ENCODE measurements at places on chromosomes 3 and 15.

GRCh38 chr3:34678575-34678974 is 880.1 kb downstream of the PDCD6IP start:
- DNase-seq = no peak

- no peak for DNase-seq
These were observed 30.8 kb upstream of the ZBTB38 start for GRCh38 chr3:141337523-141337854.

- DNase-seq = no peak
These were observed 199.3 kb upstream of the BCL6 start for GRCh38 chr3:187944390-187945179.

- no peak for DNase-seq
These were observed 39.9 kb downstream of the RAB6B start for GRCh38 chr3:133855772-133856171.

GRCh38 chr15:98163319-98164045 is 203.0 kb downstream of the ARRDC4 start:
- no peak for DNase-seq

DNA sequence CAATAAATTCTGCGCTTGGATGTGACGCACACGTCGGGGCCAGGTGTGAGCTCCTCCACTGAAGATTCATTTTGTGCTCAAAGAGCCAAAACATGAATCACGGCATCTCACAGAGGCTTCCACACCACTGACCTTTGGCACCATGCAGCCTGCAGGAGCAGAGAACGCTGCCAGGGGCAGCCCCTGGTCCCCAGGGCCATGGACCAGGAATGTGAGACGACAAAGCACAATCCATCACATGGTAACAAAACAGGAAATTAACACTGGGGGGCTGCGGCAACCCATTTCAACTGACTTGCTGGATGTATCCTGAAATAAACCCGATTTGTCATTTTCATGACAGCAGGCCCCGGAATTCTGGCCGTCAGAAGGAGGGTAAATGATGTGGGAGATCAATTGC is 167.5 kb upstream of the IGF1R start:
- DNase-seq = no peak

GRCh38 chr3:38561746-38562466 is 65.8 kb downstream of the EXOG start:
- no peak for DNase-seq

GRCh38 chr3:72382460-72382859 is 465.8 kb downstream of the SHQ1 start:
- DNase-seq = no peak

DNA sequence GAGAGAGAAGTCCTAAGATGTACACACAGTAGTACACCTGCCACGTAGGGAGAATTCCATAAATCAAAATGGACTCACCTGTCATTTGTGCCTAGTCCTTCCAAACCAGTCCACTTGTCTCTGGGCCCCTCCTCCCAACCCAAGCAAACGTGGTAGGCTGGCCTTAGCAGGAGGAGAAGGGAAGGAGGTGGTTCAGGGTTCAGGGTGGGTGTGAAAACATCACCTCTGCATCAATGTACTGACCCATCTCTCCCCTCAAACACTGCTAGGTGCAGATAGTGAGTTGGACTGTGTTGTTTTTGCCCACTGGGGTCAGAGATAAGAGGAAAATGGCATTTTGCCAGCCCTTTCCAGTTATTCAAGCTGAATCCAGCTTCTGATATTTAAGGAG is 99.3 kb downstream of the MME start:
- DNase-seq = no peak

DNA sequence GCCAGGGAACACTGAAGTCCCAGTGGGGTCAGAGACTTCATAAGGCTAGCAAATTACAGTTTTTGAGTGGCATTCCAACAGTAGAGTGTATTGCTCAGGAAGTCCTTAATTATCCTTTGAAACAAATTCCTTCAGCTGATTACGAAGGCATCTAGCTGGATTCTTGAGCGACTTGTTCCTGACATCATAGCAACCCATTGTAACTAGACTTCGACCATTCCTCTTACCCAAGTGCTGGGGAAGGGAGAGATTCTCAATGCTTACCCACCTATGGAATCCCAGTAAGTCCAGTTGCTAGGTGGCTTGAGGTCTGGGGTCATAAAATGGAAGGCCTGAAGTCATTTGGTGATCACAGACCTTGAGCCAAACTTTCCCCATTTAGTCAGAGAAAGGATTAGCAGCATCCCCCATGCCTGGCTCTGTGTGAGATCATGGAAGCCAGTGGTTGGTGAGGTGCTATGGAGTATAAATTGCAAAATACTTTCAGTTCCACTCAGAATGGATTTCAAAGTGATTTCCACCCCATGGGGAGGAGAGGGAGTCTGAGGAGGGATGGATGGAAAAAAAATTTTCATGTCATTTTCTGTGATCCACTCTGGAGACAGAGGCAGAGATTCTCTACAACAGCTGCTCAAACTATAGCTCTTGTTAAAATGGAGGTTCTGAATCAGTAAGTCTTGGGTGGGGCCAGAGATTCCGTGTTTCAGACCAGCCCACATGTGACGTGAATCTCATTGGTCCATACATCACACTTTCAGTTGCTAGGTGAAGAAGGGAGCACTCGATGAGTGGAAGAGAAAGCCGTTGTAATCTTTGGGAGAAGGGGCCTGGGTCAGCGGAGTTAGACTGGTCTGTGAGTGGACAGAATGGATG is 45.7 kb downstream of the CD86 start:
- no peak for DNase-seq

DNA sequence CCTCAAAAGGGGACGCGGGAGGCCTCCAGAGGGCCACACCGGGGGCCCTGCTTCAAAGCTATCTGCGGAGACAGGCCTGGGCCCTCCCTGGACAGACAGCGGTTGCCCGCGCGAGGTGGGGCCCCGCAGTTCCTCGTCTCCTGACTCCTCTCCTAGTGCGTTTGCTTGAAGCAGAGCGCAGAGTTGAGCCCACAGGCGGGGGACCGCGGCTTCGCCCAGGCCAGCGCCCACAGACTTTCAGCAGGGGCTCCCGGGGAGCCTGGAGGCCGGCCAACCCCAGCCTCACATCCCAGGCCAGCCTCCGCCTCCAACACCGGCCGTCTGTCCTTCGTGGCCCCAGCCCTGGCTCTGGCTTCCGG is 540 bp upstream of the ADAMTS7 start:
- DNase-seq = no peak

DNA sequence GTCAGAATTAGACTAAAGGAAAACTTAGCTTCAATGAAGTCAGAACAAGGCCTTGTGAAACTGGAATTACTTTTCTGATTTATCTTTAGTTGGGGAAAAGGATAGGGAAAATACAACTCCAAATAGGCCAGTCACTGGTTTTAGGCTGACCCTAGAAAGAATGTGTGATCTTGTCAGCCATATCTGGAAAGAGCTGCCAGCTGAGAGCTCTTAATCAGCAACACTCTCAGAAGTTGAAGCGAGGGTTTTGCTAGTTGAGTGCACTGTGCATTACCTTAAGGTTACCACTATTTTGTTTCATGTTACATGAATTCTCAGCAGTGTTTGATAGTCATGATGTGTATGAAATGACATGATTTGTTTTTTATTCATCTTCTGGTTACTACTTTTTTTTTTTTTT is 905.3 kb upstream of the ALCAM start:
- no peak for DNase-seq

GRCh38 chr3:4508048-4508981 is 15.2 kb downstream of the ITPR1 start:
- DNase-seq = no peak

DNA sequence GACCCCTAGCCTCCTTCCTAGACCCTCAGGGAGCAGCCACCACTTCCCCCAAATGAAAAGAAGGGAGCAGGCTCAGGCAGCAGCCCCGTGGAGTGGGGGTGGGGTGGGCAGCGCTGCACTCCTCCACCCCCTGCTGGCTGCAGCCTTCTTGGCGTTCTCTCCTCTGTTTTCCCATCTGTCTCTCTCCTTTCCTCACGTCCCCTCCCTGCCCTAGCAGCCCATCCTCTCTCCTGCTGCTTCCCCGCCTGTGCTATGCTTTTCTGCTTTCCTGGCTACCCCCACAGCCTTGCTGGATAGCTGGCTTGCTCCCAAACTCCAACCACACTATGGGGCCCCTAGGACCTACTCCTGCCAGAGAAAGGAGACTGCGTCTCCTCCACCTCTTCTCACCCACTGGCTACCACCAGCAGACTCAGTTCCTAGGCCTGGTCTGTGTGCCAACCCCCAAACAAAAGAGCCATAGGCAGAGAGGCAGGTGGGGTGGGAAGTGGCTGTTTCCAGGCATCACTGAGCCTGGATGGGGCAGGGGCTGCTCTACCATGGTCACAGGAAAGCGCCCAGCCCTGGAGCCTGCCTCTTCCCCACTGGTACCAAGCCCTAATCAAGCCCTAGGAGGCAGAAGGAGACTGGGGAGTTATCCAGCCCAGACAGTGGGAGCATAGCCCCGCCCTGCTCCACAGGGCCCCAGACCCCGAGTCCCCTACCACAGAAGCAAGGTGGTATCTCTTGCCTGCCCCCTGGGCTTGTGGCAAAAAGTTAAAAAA is 3.4 kb upstream of the DISP2 start:
- no peak for DNase-seq

DNA sequence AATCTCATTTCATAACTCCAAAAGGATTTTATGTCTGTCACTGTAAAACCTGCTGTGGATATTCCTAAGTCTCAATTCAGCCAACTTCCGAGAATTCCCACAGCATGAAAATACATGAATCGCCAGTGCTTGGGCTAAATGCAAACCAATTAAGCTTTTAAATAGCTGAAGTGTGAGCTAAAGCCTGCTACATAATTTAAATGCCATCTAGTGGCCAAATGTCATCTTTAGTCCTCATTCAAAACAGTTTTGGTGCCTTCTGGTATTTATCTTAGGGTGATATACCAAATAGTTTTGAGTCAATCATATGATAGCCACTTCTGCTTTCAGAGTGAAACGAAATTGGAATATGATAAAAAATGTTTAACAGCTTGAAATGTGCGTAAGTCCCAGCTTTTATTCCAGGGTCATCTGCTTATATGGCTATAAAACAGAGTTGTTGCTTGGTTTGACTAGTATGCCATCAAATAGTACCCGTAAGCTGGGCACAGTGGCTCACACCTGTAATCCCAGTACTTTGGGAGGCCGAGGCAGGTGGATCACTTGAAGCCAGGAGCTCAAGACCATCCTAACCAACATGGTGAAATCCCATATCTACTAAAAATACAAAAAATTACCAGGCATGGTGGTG is 41.8 kb upstream of the CCNL1 start:
- peak; percentile 14 for DNase-seq

DNA sequence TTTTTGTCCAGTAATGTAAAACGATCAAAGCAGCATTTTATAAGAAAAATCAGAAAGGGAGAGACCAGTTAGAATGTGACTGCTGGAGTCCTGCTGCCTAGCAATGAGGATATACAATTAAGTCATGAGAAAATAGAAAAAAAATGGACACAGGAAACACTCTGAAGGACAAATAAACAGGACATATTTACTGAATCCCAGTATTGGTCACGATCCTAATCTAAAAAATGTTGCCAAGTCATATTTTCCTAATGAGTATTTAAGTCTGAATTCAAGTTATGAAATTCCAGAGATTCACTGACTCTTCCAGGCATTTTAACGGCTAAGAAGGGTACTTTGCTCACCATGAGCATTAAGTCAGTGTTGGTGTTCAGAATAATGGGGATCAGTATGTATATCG is 154.3 kb upstream of the CCDC54 start:
- no peak for DNase-seq

DNA sequence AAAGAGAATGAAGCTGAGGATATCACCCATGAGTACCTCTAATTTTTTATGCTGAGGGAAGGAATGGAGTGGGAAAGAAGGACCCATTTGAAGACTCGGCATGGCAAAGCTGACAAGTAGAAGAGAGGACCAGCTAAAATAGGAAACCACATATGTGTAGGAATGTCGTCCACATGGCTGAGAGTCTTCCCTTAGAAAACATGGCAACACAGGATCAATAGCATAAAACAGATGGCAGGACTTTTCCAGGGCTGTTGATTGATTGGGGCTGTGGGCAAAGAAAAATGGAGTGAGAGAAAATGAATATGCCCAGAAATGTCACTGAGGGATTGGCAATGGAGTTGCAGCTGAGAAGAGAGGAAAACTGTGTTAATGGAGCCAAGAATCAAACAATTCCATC is 76.2 kb upstream of the PRICKLE2 start:
- no peak for DNase-seq

DNA sequence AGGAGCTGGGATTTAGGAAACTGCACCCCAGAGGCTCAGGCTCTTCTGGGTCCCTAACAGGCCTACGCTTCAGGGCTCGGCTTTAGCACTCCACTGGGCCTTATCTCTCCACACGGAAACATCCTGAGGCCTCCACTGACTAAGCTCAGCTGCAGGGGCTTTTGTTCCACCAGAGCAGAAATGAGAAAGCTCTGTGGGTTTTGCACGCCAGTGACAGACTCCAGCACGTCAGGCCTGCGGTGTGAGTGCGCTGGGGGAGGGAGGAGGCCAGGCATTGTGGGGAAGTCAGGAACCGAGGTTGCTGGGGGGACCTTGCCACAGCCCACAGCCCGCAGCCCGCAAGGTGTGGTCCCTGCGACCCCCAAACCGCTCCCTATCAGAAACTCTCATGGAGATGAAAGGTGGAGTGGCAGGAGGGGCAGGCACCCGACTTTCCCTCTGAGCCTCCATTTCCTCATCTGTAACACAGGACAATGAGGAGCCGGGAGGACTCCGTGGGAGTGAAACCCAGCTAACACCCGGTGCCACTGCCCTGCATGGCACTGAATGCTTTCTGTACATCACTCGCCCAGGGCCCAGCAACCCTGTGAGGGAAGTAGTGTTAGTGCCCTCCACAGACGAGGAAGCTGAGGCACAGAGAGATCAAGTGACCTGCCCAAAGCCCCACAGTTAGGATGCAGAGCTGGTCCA is 106.5 kb downstream of the TPRA1 start:
- no peak for DNase-seq

DNA sequence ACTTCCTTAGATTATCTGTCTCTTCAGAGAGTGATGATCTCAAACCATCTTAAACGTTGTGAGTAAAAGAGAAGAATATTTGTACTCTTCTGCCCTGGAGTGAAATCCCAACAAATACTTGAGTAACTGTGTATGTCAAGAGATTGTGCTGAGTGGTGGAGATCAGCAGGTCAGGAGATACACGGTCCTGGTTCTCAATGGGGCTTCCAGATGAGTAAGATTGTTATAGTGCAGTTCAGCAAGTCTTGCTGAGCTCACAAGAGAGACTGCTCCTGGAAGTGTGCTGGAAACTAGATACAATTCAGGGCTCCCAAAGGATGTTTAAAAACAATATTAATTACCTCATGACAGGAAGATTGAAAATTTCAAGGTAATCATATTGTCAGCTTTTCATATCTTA is 184.3 kb downstream of the AKAP13 start:
- DNase-seq = no peak

DNA sequence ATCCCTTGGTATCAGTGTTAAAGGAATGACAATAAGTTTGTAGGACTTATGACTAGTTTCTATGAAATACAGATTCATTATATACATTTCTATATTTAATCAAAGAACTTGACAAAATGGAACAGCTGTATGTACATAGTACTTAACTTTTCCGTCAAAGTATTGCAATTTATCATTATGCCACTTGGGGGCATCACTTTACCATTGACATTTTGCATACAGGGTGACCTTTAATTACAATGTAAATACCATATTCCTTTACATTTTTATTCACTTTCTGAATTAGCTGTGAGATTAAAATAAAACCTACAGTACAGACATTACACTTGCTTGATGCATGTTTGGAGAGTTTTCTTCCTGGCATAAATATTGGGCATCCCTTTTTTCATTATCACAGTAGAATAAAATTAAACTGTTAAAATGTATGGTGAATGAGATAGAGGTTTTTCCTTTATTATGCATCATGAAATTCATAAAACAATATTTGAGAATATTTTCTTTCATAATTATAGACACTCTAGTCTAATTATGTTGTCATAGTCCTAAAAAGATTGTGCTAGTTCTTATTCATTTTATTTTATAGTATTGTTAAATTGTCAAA is 6.9 kb downstream of the NEK11 start:
- no peak for DNase-seq
